Activated CD4-positive, alpha-beta T cell treated with anti-CD3 and anti-CD28 coated beads, Interleukin-10, Interleukin-2, amounts not matched to agents 100 ng/mL and 50 ng/mL, durations not matched to agents 16 hours and 8 hours (primary cell): ENCODE measurements at places on chromosomes 2 and 18.

- DNase-seq, result no peak
Observed at GRCh38 chr18:634551-635045, 22.9 kb upstream of the TYMS start.

DNA sequence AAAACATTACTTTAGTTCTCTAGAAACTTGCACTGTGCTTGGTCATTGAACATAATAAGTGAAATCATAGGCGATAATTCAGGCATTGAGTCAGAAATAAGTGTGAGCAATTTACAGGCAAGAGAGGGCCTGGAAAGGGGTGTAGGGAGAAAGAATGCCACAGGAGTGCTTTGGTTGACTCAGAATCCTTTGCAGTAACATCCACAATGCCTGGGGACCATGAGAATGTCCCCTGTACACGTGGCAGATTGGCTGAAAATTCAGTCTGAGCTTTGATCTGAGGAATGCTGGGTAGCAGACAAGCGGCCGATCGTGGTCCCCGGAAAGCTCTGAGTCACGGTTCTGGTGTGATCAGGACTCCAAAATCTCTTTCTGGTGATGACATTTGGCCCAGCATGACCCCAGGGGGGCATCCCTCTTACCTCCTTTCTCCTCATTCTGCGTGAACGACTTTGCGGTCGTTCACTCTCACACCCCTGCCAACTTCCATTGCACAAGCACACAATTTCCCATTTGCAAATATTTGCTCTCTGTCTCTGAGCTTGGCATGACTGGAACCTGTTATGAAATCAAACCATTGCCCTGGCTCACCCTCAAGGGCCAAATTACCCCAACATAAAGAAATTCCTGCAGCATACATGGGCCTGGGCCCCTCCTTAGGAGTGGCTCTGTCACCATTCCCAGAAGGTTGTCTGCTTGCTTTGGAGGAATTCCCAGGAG is 305.0 kb upstream of the EPAS1 start:
- DNase-seq, result no peak

DNA sequence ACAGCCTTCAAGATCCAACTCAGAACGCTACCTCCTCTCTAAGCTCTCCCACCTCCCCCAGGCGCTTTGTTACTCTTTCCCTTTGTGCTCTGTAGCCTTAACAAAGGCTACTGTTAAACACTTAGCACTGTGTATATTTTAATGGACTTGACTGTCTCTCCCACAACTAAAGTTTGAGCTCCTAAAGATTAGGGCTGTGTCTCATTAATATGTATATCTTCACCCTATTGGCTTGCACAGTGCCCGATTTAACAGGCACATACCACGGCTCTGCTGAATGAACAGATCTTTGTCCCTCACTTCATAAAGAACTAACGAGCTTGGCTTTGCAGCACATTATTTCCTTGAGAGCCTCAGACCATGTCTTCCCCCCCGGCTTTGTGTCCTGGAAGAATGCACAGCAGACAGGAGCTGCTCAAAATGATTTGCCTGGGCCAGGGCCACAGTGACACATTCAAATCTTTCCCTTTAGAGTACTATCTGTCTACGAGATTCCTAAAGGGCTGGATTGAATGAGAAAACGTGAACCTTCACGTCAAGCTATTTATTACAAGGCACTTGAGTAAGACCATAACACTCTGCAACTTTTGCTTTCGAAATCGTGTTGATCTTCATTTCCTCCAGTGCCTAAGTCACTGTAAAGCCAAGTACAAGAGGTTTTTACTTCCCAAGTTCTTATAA is 22.1 kb downstream of the ABHD3 start:
- DNase-seq, result peak; percentile 66

DNA sequence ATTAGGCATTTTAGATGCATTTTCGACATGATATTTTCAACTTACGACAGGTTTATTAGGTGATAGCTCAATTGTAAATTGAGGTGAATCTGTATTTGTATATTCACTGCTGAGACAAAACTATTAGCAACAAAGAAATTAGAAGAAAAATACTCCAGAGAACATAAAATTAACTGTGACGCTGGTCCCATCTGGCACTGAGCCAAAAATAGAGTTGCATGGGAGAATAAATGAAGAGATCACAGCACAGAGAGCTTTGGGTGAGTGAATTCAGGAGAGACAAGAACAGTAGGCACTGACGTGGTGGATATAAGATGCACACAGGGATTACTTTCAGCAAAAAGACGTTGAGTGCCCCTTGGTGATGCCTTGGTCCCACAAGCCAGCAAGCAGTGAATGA is 306.2 kb upstream of the RAB6C start:
- DNase-seq, result no peak

GRCh38 chr18:55245211-55245614 is 286.0 kb upstream of the CCDC68 start:
- no peak for DNase-seq
